Coronary artery (tissue), 2 donors: ENCODE measurements at places on chromosomes 3 and 15.

DNA sequence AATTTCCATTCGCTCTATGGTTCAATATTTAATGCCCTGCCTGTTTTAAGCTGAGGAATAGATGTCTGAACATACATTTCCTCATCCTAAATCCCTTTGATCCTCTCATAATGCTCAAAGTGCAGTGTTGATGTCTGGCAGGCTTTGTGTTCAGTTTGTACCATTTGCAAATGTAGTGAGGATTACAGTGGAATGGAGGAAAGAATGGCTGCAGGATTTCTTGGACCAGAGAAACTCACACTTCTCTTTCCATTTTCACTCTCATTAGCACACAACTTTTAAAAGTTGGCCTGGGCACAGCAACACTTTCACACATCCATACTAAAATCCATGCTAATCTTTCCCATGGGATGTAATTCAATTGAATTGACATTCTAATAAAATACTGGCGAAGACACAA, 28.6 kb upstream of the THRB start:
- no peak for DNase-seq

GRCh38 chr15:67093504-67093862, 28.1 kb downstream of the SMAD3 start:
- no peak for DNase-seq

DNA sequence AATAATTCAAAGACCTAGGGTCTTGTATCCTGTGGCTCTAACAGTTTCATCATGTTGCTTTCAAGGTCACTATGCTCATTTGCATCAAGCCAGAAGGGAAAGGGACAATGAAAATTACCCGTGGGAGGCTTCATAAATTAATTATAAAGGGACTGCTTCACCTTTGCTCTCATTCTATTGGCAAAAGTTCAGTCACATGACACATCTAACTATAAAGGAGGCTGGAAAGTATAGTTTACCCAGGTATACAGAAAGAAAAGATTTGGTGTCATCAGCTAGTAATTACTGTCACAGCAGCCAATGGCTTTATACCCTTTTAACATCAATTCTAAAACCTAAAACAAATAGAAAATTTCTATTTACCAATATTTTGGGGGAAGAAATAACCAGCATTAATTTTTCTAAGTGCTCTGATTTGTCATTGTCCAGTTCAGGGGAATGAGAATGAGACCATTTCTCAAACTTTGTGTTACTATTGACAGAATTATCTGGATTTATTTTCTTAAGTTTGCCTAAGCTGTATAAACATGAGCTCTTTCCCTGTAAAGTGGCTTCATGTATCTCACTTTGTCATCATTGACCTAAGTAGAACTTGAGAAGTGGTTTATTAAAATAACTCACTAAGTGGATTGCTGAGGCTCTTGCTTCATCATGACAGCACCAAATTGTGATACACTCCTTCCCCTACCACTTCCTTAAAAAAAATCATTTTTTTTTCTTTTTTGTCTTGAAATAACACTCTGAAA, 257.7 kb upstream of the PEX5L start:
- no peak for DNase-seq

DNA sequence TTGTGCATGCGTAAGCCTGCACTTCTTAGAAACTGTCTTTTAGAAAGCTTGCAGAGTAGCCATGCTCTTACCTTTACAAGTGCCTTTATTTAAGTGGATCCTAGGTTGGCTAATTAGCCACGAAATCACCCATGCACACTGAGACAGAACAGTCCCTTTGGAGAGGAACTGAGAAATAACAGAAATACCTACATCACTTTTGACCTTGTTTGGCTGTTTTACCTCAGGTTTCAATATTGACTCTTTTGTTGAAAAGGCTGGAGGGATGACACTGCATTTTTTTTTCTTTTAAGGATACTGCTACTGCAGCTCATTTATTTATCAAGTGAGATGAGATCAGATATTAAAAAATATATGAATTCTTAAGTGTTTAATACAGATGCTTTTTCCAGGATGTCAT, 155.6 kb upstream of the GOLIM4 start:
- DNase-seq = no peak

GRCh38 chr3:122789585-122790273, 3.9 kb downstream of the HSPBAP1 start:
- no peak for DNase-seq

DNA sequence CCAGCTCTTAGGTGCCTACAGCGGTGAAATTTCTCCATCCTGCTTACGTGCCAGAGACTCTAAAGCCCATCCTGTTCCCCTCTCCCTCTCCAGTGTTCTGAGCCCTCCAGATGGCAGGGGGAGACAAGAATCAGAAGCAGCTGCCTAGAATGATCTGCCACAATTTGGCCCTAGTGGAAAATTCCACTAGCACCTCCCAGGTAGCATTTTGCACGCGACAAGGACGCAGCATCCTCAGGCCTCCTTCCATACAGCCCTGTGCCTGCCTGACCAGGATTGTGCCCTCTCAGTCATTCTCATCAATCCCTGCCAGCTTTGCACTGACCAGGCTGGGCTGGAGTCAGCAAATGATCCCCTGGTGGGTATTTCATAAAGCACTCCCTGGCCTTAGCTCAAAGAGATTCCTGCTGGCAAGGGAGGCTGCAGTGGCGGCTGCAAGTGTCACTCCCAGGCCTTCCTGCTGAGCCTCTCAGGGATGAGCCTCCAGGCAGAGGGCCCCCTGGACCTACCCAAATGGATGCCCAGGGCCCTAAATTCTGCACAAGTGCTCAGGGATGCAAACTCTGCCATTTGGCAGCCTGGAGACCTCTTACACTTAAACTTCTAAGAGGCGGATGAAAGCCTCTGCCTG, 130.2 kb upstream of the ATP2B2 start:
- no peak for DNase-seq

DNA sequence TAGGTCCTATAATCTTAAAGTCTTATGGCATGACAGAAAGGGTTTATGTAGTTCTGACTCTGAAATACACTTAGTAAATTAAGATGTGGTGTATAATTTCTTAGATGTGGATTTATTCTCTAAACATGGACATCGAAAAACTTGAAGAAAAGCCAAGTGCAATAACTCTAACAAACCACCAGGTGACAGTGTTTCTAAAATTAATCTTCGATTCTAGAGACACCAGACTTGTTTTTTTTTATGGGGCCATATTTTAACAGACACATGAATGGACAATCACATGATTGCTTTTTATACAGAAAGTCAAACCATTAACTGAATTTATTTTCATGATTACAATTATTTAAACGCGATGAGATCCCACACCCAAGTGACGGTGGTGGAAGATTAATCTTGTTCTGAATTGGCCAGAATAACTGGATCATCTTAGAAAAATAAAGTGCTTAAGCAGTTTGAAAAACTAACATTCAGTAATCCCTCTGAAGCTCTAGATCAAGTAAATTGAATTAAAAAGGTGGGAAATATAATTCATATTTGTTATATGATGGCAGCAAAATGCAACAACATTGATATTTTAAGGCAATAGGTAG, 305.1 kb downstream of the LSAMP start:
- no peak for DNase-seq

DNA sequence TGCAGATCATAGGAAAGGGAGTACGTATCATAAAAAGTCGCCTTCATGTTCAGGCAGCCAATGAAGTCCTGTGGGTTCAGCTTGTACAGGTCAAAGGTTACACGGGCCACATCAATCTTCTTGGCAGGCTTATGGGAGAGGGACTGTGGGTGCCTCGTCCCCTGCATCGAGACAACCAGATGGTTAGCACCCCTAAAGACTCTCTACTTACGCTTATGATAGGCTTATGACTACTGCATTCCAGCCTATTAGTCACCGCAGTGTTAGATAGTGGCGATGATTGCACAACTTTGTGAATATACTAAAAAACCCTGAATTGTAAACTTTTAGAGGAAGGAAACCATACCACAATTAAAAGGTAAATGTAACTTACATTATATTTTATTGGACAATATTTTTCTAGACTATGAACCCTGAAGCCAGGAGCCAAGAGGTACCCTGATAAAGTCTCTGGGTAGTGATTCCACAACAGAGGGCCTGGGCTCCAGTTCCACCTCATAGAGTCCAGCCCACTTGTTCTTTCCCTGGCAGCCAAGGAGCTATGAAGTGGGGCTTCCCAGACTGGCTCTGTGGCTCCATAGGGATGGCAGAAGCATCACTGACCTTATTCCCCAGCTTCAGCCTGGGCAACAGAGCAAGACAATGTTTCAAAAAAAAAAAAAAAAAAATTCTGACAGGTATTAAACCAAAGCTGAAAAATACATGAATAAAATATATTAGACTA, 2.5 kb upstream of the FANCD2 start:
- no peak for DNase-seq

DNA sequence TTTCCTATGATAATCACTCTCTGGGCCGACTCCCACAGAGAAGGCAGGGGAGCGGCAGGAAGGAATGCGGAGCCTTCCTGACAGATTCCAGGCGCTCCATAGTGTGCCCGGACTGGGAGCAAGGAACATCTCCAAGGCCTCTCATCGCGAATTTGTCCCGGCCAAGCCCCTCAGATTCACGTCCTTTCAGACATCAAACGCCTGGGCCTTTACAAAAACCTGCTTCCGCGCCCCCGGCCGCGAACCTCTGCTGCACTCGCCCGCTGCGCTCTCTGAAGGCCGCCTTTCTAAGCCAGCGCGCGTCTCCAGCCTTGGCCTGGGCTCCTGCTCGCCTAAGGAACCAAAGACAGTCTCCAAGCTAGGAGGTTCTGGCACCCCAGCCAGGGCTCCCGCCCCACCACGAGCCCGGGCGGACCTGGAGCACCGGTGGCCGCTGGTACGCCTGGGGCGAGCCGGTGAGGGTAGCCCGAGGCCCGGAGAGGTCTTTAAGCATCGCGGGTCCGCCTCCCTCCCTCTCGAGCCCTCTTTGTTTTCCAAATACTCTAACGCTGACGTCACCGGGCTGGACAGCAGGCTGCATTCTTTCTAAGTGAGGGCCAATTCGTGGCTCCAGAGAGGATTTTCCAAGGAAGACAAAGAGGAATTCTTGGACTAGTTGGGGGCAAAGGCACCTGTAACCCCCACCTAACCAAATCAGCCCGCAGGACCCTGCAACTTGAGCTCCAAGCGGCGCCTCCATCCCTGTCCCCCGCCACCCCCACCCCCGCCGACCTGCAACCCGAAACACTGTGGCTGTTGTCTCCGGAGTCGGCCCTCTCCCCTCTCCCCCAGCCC, 759 bp downstream of the AMOTL2 start:
- peak; percentile 92 for DNase-seq

DNA sequence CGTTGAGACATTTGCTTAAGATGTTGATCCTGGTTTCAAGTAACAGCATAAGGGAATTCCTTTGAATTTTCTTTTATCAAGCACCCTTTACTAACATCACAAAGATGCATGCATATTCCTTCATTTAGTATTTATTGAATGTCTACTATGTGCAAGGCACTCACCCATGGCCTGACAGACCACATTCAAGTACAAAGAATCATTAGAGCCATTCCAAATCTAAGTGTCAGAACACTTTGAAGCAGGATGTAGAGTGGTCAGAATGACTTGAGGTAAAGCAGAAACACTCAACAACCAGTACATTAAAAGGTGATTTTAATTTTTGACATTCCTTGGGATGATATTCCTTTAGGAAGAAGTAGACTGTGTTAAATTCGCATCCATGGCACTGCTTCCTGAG, 6.0 kb upstream of the WDR5B start:
- no peak for DNase-seq

DNA sequence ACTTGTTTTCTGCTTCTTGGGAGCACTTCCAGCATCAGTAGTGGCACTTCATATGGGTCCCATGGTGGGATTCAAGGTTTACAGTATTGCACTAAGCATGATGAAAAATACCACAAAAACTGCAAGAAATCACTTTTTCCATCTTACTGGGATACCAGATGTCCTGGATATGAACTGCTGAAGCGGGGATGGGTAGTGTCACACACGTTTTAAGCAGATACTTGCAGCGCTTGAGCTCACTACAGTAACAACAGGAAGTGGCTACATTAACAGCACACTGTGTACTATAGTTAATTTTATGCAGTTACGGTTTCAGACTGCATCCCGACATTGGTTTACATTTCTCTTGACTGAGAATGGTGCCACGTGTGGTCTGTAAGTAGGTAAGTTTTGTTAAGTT, 3.5 kb upstream of the ISG20 start:
- DNase-seq = no peak

DNA sequence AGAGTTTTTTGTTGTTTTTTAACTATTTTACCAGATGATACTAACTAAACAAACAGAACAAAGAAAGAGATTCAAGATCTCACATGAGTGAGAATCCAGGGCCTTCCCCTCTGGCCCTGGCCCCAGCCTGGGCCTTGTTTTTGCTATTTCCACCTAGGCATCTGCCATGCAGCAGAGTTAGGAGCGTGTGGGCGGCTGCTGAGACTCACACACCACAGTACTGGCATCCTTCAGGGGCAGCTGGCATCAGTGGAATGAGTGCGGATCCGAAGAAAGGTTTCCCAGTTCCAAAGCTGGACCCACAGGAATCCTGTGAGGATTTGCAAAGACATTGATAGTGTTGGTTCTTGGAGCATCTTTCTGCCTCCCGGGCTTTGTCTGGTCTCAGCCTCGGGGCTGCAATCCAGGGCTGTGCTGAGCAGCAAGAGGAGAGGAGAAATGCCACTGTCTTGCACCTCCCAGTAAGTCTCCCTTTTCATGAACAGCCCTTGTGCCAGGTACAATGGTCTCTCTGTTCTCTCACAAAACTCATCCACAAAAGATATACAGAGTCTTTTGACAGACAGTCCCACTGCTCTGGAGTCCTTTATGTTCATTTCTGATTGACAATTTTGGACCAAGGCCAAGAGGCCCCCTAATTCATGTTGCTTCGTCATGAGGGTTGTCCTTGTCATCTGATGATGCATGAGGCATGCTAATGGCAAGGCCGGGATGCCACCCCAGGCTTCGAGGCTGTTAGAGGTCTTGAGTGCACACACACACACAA, 46.6 kb downstream of the APH1B start:
- DNase-seq = no peak

DNA sequence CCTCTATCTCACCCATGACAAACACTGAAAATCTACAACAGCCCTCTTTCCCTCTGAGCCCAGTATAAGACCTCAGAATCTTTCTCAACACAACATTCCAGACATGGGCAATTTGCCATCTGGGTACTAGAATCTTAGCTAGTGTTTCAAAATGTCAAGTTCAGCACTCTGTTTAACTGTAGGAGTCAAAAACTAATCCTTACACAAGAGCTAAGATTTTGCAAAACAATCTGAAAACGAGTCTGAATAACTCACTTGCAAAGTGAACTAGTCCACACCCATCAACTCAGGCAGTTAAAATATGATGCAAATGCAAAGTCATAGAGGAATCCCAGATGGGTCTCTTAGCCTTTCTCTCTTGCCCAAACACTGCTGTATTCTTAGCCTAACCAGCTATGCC, 67.8 kb downstream of the GPR176 start:
- no peak for DNase-seq

GRCh38 chr3:12986986-12987385, 86.2 kb downstream of the IQSEC1 start:
- no peak for DNase-seq

DNA sequence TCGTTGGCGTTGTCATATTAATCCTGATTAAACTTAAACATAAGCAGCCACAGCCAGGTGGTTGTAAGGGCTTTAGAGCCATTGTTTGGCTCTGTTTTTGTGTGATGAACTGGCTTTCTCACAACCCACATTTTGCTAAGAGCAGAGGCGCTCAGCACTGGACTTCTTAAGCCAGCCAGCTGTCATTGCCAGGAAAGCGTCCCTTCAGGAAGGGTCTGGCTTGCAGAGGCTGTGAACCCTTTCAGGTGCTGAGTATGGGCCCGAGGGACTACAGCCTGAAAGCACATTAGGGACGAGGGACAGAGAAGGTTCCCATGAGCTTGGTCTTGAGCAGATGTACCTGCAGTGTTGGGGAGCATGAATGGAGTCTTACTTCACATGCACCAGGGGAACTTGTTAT, 112.3 kb downstream of the CHCHD6 start:
- DNase-seq = no peak

GRCh38 chr15:70101459-70102113, 3.9 kb upstream of the TLE3 start:
- no peak for DNase-seq
